ENCODE measurements at places on chromosomes 3 and 15. TPM values are rescaled to one million over a fixed set of nuclear protein-coding genes. Genes with fewer than 3 reads are reported as not detected.

The ARPP21 gene
- total RNA-seq, result not detected

The PGBD4 gene
- total RNA-seq, result 3.3 TPM

The CHRD gene
- not detected for total RNA-seq

DNA sequence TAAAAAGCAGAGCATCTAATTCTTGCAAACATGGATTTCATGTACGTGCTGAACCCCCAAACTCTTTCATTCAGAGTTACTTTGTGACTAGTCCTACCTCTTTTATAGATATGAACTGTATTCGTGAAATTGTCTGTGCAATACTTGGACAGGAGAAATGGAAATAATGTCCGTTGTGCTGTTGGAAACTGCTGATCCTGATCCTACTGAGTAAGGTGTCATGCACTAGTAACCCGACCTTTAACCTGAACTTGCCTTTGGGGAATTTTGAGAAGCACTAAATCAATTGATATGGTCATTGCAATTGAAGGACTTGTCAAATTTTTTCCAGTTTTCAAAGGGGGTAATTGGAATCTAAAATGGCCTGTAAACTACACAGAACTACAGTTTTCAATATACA is 856.4 kb downstream of the ROBO1 start:
- DNase-seq, result no peak

GRCh38 chr3:122609798-122610559 is 32.5 kb downstream of the PARP15 start:
- DNase-seq, result peak; percentile 17

DNA sequence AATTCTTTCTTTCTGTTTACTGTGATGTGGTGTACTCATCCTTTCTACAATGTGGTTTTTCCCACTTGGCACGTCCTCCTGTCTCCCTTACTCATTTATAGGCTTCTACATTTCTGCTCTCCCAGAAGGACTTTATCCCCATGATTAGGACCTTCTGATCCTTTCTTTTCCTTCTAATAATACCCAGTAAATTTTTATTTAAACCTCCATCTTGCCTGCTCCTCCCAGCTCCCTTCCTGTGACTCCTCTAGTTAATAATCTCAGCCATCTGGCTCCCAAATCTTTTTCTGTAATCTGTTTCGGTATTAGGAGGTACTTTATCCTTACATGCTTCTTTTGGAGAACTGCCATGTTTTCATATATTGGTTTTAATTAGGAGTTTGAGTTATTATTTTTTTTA is 11.2 kb upstream of the P2RY1 start:
- DNase-seq, result no peak

The LYZL4 gene
- total RNA-seq, result not detected

The GCNT3 gene
- total RNA-seq, result not detected

- DNase-seq, result no peak
Measured at GRCh38 chr3:126998320-126998719, 15.4 kb downstream of the PLXNA1 start.

The WDR93 gene
- total RNA-seq, result not detected

The SPTBN5 gene
- 1.6 TPM for total RNA-seq

The BNIP2 gene
- total RNA-seq, result 83.3 TPM

DNA sequence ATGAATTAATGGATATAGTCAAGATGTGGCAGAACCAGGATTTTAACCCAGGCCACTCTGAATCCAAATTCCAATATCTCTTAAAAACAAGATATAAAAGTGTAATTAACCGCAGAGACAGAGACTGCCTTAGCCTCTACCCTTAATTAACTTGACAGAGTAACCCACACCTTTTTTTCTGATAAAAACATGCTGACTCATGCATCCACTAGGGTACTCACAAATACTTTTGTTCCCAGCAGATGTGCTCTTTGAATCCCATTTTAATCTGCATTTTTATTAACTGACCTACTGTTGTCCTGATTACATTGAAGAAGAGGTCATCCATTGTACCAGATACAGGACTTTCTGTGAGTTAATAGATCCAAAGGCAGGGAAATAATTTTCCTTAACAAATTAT is 278.3 kb downstream of the CHL1 start:
- no peak for DNase-seq

DNA sequence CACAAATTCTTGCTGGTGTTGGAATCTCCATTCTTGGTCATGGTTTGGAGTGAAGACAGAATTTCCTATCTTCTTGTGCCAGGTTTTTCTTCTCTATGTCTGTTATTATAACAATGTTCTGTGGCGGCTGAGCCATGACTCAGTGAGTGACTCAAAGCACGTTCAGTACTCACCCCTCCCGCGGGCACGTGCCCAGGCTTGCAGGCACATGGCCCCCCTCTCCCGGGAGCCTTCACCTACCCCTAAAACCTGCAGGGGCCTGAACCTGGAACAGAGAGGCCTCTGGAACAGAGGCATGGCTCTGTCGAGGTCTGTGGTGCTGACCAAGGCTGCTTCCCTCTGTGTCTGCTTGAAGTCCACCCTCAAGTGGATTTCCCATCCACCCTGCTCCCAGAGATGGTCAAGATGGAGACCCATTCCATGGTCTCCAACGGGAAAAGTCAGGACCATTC is 27.6 kb downstream of the PLXNB1 start:
- no peak for DNase-seq

- DNase-seq, result no peak
Measured at GRCh38 chr15:77069521-77070121, 1.3 kb downstream of the TSPAN3 start.

- DNase-seq, result no peak
Measured at GRCh38 chr15:38263996-38264395, 11.4 kb downstream of the SPRED1 start.

DNA sequence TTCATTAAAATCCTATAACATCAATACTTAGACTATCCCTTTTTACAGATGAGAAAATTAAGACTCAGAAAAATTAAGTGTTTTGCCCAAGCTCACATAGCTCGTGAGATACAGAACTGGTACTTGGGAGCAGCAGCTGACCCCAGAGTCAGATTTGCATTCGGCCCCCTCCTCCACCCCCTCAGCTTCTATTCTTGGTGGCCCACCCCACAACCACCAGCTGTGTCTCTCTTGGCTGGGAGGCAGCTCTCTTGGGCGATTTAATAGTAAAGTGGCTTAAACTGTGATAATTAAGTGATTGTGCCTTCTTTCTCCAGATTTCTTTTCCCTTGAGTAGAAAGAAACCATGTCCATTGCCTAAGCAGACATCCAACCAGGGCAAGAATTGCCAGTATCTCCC is 203.6 kb upstream of the PDZRN3 start:
- DNase-seq, result no peak

DNA sequence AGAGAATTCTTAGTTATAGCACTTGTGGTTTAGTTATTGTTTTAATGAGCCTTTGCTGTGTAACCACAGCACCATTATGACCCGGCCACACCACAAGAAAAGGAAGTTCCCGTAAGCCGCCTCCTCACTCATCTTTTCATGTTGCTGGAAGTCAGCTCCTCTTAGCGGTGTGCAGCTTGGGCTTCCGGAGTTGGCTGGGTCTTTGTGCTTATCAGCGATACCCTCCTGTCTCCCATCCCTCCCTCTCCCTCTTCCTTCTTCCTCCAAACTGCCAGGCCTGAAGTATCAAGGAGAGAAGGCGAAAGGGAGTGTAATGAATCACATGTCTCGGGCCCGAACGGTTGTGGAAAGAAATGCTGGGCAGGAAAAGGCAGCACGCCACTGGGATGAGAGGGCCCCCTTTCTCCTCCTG is 353.5 kb downstream of the MCTP2 start:
- peak; percentile 78 for DNase-seq

DNA sequence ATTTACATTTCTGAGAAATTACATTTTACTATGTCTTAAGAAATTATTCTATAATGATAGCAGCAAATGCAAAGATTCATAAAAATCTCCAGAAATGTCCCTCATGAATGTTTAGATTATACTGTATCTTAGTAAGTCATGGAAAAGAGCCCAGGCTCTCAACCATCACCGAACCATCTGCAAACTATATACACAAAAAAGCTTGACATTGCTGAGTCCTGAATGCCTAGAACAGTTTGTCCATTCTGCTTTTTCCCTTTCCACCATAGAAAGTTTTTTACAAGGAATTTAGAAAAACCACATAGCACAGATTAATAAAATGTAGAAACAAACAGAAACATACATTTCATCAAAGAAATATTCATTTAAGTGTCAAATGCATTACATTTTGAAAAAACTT is 83.6 kb downstream of the MYO9A start:
- no peak for DNase-seq

The SLC28A2 gene
- total RNA-seq, result not detected

The DUOX1 gene
- total RNA-seq, result 0.08 TPM

- no peak for DNase-seq
Measured at GRCh38 chr15:25230442-25230841, 208.4 kb downstream of the UBE3A start.

DNA sequence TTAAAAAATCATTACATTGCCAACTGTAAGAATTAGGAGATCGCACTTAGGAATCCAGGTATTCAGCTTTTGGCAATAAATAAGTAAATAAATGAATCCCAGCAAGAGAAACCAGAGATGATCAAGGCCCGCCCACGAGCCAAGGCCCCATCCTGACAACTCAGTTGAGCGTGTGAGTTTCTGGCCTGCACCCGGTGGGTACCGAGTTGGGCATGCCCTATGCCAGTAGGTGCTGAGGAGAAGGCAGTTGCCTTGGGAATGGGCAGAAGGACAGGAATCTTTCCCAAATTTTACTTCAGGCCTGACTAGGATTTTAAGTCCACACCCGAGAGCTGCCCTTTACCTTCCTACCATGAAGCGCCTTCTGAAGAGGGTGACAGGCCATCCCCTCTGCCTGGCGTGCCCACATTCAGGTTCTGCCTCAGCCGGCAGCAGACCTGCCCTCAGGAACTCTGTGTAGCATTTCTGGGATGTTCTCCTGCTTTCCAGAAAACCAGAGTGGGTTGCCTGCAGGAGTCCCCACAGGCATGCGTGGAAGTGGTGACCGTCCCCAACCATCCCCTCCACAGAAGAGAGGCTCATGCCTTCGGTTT is 99.3 kb upstream of the ALDH1A3 start:
- no peak for DNase-seq

The GOLGA8J gene
- not detected for total RNA-seq

GRCh38 chr3:8608791-8609467 is 35.7 kb downstream of the SSUH2 start:
- DNase-seq, result no peak

DNA sequence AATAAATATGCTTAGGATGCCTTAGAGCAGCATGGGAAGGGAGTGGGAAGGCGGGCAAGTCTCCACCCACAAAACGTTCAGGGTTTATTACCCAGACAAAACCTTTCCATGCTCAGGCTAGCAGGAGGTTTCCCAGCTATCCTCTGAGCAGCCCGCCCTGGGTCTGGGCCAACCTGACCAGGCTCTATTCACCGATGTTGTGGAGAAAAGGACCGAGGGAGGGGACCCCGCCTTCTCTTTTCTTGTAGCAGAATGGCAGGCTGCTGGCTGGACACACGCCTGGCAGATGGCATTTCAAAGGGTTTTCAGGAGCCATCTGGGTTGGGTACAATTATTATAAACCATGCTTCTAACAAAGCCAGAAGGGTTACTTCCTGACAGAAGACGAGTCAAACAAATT is 540.9 kb downstream of the MAGI1 start:
- no peak for DNase-seq

GRCh38 chr3:42654331-42655201 is 1.1 kb downstream of the ZBTB47 start:
- DNase-seq, result no peak

DNA sequence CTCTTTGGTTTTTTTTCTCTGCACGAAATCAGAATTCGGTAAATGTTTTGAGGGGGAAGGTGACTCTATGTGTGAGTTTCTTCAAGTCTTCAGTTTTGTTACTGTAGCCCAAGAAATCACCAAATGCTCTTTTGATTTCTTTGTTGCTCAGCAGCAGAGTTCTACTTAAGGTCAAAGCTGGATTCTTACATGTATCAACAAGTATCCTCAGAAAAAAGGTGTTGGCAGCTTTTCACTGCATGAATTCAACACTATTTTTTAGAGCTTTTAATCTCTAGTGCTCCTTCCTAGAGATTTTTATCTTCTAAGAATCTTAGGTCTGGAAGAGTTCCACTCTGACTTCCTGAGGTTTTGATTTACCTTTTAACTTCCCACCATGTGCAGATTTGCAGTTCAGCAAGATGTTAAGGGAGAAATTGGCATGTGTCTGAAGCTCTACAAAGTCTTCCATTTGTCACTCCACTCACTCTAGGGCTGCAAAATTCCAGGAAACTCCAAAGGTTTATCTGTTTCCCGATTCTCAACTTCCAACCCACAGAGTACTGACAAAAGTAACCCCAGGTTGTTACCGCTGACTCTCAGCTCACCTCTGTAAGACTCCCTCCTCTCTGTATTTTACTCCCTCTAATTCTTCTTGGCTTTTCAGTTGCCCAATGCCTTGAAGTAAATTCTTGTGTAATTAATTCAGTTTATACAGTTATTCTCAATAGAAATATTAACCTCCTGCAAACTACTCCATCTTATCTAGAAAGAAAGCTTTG is 13.3 kb upstream of the CD200 start:
- DNase-seq, result no peak

DNA sequence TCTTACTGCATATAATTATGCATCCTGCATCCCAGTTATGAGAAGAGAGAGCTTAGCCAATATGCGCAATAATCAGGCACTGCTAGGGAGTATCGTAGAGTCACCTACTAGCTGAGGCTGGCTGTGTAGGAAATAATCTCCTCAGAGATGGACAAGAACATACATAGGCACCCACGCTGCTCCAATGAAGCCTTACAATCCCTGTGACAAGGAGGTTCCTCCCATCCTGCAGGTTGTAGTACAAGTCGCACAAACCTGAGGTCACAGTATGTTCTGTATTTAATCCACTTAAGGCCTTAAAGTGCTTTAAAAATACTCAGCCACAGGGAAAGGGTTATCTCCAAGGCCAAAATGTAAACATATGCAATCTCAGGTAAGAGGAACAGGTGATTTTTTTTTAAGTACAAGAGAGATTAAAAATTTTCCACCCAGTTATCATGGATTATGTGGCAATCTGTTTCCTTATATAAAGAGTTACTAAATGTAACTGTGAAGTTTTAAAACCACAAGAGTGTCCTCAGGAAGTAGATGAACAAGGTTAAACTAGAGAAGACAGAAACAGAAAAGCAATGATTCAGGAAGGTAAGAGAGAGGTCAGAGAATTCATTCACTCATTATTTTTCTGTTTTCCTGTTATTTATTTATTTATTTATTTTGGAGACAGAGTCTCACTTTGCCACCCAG is 7.5 kb upstream of the COLQ start:
- DNase-seq, result no peak

The TTC14 gene
- 66.2 TPM for total RNA-seq

DNA sequence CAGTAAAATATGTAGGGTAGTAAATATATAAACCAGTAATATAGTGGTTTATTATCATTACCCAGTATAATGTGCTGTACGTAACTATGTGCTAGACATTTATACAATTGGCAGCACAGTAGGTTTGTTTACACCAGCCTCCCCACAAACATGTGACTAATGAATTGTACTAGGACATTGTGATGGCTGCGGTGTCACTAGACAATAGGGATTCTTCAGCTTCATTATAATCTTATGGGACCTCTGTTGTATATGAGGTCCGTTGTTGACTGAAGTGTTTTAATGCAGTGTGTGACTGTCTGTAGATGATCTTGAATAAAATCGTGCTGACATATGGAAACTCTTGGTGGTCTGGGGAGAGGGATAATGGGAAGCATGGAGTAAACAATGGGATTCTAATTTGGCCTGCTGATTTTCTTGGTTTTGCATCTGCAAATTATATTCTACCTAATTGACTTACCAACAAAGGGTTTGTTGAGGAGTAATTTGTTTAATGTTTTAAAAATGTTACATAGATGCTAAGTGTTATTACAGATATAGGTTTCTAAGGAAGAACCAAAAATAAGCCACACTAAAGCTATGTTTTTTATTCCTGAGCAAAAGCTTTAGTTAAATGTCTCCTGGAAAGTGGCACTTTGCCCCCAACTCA is 496.5 kb upstream of the TBL1XR1 start:
- DNase-seq, result no peak
